ENCODE measurements at places on chromosomes 16 and 17. TPM values are rescaled to one million over a fixed set of nuclear protein-coding genes. Genes with fewer than 3 reads are reported as not detected.

DNA sequence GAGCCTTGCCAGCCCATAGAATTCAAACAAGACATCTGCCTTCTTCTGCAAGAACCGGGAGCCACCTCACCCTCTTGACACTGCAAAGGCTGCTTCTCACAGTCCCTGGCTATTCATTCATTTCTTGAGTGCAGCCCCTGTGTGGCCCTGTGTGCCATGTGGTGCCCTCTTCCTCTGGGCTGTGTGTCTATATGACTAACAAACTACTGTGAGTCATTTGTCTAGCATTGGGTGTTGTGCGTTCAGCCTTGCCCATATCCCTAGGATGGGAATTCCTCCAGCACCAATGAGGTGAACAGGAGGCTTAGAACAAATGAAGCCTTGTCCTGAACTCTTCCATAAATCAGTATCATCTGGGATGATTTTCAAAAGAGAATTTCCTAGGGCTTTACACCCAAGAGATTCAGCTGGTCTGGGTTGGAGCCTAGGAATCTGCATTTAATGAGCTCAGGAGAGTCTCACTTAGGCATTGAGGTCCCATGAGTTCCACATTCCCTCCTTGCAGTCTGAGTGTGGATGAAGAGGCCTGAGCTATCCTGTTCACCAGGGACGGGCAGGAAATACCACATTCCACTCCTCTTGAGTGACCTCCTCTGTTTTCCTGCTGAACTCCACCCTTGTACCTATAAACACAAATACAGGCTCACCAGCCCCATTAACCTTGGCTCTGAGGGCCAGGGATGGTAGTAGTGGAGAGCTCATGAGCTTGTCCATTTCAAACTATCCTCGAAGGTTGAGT lies 308.7 kb upstream of the N4BP1 start:
- no peak for DNase-seq

ALOX15 gene
- not detected for total RNA-seq

GRCh38 chr16:23194497-23195221 lies 12.1 kb downstream of the SCNN1G start:
- DNase-seq: no peak

DNA sequence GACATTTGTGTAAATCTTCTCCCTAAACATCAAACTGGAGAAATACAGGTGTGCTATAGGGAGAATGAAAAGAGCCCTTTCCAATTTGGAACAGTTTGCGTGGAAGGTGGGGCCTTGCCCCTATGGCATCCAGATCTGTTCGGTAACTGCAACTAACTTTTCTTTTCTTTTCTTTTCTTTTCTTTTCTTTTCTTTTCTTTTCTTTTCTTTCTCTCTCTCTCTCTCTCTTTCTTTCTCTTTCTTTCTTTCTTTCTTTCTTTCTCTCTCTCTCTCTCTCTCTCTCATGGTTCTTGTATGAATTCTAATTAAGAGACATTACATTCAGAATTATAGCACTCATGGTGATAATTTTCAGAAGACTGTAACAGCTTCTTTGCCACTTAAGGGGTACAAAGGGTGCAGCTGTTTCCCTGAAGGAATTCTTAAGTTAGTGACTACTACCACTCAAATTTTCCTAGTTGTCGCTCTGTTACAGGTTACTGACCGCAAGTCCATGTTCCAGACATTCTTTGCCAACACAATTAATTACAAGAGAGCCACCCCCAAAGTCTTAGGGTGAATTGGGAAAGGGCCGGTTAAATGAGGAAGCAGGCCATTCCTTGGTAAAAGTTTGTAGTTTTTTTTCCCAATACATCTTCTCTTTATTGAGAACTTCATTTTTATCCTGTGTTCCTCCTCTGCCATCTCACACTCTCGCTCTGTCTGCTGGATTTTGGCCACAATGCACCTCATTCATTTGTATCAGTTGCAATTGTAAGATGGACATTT lies 69.8 kb downstream of the KSR1 start:
- DNase-seq: no peak

DNA sequence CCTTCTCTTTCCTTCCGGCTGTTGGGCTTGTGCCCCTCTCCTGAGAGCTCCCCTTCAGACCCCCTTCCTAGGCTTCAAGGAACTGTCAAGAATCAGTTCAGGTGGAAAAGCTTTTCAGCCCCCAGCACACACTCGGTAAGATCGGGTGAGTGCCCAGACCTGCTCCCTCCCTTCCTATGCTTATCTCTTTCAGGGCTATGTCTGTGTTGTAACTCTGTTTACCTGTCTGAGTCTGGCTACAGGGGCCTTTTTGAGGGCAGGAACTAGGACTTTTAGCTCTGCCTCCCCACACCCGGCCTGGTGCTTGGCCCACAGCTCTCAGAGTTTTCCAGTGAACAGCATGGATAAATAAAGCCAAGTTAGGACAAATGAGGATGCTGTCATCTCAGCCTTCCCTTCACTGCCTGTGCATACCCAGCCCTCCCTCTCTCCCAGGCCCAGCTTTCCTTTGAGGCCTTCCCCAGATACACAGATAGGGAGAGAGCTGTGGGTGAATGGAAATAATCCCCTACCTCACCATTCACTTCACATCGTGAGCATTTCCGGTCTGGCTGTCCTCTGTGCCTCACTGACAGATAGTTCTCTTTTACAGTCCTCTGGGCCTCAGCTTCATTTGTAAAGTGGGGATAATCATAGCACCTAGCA lies 5.7 kb upstream of the MRPS23 start:
- DNase-seq: no peak

GRCh38 chr17:67270416-67270815 lies 25.4 kb upstream of the HELZ start:
- no peak for DNase-seq

DNA sequence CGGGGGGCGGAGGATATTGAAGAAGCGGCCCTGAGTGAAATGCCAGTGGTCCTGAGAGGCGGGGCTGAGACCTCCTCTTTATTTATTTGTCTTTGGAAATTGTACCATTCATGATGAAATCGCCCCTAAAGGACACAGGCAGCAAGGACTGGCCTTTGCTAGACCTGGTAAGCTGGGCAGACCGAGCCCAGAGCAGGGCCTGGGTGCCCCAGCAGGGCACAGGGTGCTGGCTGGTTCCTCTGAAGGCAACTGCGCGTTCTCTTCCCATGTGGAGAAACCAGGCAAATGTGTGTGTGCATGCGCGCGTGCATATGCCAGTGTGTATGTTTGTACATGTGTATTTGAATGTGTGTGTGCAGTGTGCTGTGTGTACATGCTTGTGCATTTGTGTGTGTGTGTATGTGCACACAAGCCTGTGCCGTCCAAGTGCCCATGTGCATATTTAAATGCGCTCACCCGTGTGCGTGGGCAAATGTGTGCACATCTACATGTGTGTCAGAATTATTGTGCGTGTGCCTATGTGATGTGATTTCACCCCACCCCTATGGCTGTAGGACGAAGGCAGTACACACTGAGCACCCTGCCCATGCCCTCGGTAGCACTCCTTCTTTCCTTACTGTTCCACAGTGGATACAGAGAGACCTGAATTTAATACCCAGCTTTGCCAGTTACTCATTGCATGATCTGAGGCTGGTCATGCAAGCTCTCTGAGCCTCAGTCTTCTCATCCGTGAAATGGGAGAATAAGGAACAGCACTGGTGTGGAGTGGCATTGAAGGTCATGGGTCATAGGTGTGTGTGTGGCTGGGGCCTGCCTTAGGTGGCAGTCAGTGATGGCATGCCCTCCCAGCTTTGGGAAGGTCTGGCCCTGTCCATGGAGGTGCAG lies 105.2 kb downstream of the CMIP start:
- no peak for DNase-seq

CRYBA1 gene
- not detected for total RNA-seq

All from right cardiac atrium (tissue), 5 donors.